ENCODE measurements at places on chromosomes 2 and 18.

GRCh38 chr2:201233812-201234662 lies 26.3 kb upstream of the CASP8 start:
- no peaks in the 10 kb centered on the region for H3K4me1 ChIP-seq
- DNase-seq, result no peak
- no peak overlapping the region for H3K27ac ChIP-seq
- H3K36me3 ChIP-seq, result no peaks in the 10 kb centered on the region

DNA sequence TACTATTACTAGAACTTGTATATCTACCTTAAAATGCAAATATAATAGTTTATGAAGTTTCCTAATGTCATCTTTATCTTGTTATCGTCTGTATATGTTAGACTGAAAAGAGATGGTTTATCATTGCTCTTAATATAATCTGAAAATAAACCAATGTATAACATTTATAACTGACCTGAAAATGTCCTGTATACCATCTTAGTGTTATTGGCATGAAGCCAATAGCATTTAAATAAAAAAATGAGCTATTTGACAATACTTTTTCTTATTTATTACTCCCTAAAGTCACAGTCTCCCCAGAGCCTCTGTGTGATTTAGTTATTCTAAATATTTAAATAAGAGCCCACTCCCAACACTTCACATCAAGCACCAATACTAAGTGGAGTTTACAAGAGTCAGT lies 1.8 kb downstream of the VWC2L start:
- no peaks in the 10 kb centered on the region for H3K36me3 ChIP-seq
- no peak for DNase-seq
- H3K4me1 ChIP-seq, result no peaks in the 10 kb centered on the region
- H3K27me3 ChIP-seq, result no peaks in the 10 kb centered on the region
- no peak overlapping the region for H3K27ac ChIP-seq

DNA sequence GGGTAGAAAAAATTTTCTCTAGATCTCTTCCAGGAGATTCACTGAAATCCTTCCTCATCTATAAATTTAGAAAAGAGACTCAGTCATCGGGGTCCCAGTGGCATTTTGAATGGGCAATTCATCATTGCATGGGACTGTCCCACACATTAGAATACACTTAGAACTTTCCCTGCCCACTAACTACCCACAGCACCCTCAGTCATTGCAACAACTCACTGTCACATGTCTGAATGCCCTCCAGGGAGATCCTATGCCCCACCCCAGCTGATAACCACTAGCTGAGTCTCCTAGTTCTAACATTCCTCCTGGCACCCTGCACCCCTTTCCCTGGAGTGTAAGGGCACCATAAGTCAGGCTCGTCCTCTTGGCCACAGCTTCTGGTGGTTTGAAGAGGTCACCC lies 89.6 kb downstream of the INSIG2 start:
- no peak overlapping the region for H3K27ac ChIP-seq
- no peaks in the 10 kb centered on the region for H3K36me3 ChIP-seq

GRCh38 chr2:32523686-32524085 lies 104.2 kb upstream of the TTC27 start:
- H3K27me3 ChIP-seq, result no peaks in the 10 kb centered on the region
- H3K36me3 ChIP-seq, result peaks cover 38% of the 10 kb centered on the region
- no peaks in the 10 kb centered on the region for H3K4me1 ChIP-seq
- no peak for DNase-seq
- H3K4me3 ChIP-seq, result no peak overlapping the region

DNA sequence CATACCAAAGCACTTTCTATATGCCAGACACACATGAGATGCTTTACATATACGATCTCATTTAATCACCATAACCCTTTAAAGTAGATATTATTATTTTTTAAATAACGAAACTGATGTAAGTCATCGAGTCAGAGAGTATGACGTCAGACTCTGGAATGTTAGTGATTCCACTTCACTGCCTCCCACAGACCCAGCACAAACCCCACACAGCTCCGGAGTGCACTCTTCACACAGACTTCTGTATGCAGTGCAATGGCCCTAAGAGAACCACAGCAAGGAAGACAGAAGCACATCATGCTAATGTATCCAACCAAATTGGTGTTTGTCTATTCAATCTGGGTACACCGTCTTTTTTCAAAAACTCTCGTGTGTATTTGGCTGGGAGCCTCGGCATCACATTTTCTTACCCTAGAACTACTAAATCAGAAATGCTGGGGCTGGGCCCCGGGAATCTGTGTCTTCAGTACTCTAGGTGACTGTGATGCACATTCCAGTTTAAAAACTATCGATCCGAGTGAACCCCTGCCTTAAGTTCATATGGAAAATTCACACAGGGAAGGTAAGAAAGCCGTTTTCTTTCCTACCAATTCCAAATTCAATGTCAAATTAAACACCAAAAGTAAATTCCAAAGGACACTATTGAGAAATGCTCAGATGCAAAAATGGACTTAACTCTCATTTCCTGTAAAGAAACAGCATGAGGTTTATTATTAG lies 117.7 kb upstream of the ACVR1C start:
- H3K36me3 ChIP-seq, result peaks cover 7% of the 10 kb centered on the region
- no peak overlapping the region for H3K27ac ChIP-seq
- H3K4me3 ChIP-seq, result no peak overlapping the region
- no peaks in the 10 kb centered on the region for H3K27me3 ChIP-seq

DNA sequence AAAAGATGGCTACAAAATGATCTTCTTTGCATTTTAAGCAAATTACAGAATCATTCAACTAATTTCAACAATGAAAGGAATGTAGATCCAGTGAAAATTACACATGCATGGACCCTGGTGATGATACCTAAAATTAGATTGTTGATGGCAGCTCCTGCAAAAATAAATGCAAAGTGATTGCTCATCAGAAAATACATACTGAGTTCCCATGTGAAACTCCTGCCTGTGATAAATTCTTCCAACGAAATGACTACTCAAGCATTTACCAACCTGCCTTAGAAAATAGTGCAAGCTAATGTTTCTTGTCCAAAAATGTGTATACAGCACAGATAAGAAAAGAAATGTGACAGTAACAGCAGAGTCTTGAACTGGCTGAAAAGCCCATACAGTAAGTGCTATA lies 300.0 kb upstream of the REV1 start:
- no peaks in the 10 kb centered on the region for H3K27me3 ChIP-seq
- DNase-seq, result no peak
- H3K4me3 ChIP-seq, result no peak overlapping the region
- no peaks in the 10 kb centered on the region for H3K36me3 ChIP-seq
- no peaks in the 10 kb centered on the region for H3K4me1 ChIP-seq
- H3K27ac ChIP-seq, result no peak overlapping the region

DNA sequence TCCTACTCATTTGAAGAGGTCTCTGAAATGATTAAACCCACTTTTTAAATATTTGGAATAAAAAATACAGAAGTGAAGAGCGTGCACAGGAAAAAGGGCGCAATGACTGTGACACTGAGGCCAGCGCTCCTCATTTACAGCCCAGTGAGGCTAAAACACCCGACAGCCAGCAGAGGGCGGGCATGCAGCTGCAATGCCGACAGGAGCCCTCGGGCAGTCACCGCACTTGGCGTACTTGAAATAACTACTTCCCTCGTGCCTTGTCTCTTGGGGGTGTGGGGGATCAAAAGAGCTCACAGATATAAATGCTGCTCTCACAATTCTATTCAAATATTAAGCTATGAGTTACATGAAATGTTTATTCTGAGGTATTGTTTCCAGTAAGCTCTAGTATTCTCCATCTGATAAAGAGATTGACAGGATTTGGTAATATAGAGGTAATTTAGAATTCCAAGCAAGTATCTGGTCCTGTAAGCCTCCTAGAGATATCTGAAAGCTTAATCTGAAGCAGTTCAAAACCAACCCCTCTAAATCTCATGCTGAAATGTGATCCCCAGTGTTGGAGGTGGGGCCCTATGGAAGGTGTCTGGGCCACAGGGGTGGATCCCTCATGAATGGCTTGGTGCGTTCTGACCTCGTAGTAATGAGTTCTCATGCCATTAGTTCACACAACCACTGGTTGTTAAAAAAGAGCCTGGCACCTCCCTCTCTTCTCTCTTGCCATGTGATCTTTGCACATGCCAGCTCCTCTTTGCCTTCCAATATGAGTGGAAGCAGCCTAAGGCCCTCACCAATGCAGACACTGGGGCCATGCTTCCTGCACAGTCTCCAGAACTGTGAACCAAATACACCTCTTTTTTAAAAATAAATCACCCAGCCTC lies 93.6 kb downstream of the ZAP70 start:
- H3K4me3 ChIP-seq, result no peak overlapping the region
- H3K4me1 ChIP-seq, result no peaks in the 10 kb centered on the region
- H3K27me3 ChIP-seq, result no peaks in the 10 kb centered on the region
- H3K27ac ChIP-seq, result peak overlapping the region; percentile 7
- DNase-seq, result peak; percentile 85
- H3K36me3 ChIP-seq, result peaks cover 67% of the 10 kb centered on the region

- no peak overlapping the region for H3K4me3 ChIP-seq
- H3K27me3 ChIP-seq, result no peaks in the 10 kb centered on the region
- no peak for DNase-seq
- H3K36me3 ChIP-seq, result no peaks in the 10 kb centered on the region
- H3K27ac ChIP-seq, result peak overlapping the region; percentile 73
Measured at GRCh38 chr2:109318949-109319342, 189.9 kb downstream of the SH3RF3 start.

DNA sequence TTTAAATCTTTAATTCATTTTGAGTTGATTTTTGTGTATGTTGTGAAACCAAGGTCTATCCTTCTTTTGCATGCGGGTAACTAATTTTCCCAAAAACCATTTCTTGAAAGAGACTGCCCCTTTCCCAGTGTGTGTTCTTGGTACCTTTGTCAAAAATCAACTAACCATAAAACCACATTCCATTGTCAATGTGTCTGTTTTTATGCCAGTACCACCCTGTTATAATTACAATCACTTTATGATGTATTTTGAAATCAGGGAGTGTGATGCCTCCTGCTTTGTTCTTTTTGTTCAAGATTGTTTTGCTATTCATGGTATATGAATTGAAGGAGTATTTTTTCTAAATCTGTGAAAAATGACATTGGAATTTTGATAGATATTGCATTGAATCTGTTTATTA lies 689.6 kb downstream of the TSN start:
- H3K36me3 ChIP-seq, result no peaks in the 10 kb centered on the region
- DNase-seq, result no peak
- no peak overlapping the region for H3K27ac ChIP-seq
- no peaks in the 10 kb centered on the region for H3K4me1 ChIP-seq

DNA sequence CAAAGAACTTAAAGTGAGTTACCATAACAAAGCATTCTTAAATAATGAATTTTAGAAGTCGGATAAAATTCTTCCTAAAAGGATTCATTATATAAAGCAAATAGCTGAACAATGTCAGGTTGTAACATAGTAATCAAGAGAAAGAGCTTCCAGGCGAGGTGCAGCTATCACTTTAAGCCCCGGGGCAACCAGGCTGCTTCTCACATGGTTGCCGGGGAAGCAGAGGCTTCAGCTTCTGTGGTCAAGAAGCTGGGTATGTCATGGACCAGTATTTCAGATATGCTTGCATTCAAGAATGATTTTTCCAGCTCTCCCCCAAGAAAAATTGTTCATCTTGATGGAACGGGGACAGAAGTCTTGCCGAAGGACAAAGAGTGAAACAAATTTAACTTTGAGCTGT lies 23.6 kb upstream of the KYNU start:
- no peak overlapping the region for H3K27ac ChIP-seq
- no peak for DNase-seq
- H3K4me1 ChIP-seq, result no peaks in the 10 kb centered on the region
- no peaks in the 10 kb centered on the region for H3K36me3 ChIP-seq
- H3K4me3 ChIP-seq, result no peak overlapping the region

- no peaks in the 10 kb centered on the region for H3K27me3 ChIP-seq
- H3K36me3 ChIP-seq, result no peaks in the 10 kb centered on the region
- H3K4me3 ChIP-seq, result no peak overlapping the region
Measured at GRCh38 chr2:145228506-145228905, 708.6 kb upstream of the ZEB2 start.

DNA sequence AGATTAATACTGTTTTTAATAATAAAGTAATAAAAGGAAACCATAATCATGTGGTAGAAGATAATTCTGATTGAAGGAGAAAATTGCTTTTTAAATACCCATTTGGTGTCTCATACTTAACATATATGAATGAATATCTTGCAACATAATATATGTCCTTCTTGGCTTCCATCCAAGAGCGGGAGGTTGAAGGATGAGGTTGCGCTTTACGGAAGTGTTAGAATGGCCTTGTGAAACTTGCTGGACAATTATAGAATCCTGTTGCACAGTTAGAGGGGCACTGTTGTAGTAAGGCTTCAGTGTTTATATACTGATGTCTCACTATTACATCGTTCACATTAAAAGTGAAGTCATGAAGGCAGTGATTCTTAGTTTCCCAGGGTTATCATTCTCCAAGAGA lies 9.4 kb downstream of the INSIG2 start:
- no peaks in the 10 kb centered on the region for H3K27me3 ChIP-seq
- DNase-seq, result no peak
- no peak overlapping the region for H3K27ac ChIP-seq
- H3K4me3 ChIP-seq, result no peak overlapping the region

DNA sequence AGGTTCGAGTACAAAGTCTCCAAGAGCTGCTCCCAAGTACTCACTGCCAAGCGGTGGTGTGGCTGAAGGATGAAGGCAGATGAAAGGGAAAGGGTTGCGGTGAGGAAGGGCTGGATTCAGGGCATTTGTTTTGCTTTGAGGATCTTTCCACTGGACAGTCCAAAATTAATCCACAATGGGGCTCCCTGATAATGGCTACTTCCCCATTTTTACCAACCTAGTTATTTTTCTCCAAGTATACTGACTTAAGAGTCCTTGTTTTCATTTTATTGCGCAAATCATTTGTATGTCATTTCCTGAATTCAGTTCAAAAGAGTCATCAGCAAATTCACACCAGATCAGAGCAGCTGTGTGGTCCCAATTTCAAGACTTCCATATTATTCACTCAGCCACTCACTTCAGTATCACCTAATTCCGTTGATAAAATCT lies 464 bp upstream of the SESTD1 start:
- no peaks in the 10 kb centered on the region for H3K27me3 ChIP-seq
- H3K27ac ChIP-seq, result peak overlapping the region; percentile 94
- H3K4me1 ChIP-seq, result no peaks in the 10 kb centered on the region
- H3K36me3 ChIP-seq, result no peaks in the 10 kb centered on the region
- no peak for DNase-seq

- no peak overlapping the region for H3K27ac ChIP-seq
- H3K4me3 ChIP-seq, result no peak overlapping the region
- H3K27me3 ChIP-seq, result no peaks in the 10 kb centered on the region
- H3K4me1 ChIP-seq, result no peaks in the 10 kb centered on the region
- DNase-seq, result no peak
Measured at GRCh38 chr2:31066551-31066950, 71.7 kb downstream of the GALNT14 start.

DNA sequence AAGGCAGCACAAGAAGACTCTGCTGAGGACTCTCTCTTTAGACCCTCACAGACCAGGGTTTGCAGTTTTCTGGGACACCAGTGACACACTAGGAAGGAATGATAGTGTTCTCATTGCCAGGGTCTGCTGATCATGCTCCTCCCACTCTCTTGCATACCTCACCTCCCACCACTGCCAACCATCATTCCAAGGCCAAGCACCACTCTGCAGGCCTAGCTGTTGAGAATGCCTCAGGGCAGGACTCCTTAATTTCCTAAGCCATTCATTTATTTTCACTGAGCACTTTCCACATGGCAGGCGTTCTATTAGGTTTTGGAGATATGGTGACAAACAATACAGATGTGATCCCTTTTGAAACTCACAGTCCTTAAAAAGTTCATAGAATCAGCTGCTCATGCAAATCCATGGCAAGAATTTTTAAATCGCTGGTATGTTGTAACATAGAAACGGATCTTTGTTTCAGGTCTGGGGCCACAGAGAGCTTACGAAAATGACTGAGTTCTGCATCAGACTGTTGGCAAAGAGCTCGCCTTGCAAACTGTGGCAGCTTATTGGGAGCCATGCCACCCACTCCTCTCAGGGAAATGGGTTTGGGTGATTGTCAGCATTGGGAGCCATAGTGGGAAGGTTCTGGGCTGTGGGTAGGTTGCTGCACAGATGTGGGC lies 78.5 kb downstream of the XDH start:
- DNase-seq, result no peak
- H3K27ac ChIP-seq, result no peak overlapping the region
- no peaks in the 10 kb centered on the region for H3K36me3 ChIP-seq
- no peaks in the 10 kb centered on the region for H3K27me3 ChIP-seq
